Stimulated activated CD8-positive, alpha-beta memory T cell treated with anti-CD3 and anti-CD28 coated beads, Interleukin-4, amount 100 ng/mL, for 1 hour (primary cell): ENCODE measurements at places on chromosomes 3 and 15.

DNA sequence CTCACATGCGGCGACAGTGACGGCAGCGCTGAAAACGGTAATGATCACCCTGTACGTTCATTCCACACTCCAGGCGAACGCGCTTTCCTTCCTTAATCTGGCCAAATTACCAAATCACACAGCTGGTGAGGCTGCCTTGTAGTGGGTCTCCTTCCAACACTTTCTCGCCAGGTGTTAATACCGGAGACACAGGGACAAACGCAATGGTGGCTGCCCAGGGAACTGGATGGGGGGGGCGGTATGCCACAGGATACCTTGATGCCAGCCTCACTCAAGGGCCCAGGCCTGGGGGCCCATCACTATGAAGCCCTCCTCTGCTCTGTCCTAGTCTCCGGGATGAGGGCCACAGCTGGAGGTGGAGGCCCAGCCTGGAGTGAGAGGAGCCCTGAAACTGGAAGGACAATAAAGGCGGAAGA lies 1.4 kb upstream of the CAMK2N2 start:
- DNase-seq = no peak

DNA sequence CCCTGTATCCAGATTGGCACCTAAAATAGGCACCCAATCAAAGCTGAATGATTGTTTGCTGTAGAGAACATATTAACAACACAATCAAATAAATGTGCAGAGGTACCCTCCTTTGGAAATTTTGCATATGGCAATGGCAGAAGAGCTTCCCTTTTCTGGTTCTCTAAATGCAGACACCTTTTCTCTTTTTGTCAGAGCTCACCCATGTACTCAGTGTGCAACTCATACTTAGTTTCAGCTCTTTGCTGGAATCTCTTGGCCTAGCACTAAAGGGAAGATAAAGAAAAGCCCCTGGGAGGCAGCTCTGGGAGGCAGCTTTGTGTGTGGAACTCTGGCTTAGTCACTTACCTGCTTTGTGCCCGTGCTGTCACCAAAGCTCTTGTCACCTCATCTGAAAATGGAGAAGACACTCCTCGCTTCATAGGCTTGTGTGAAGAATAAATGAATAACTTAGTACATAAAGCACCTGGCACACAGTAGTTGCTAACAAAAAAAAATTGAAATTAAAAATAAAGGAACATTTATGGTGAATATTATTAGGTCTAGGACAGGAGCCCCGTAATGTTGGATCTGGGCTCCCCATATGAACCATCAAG lies 28.8 kb downstream of the ST6GAL1 start:
- no peak for DNase-seq

GRCh38 chr15:69082554-69082953 lies 68.1 kb downstream of the NOX5 start:
- DNase-seq = no peak

DNA sequence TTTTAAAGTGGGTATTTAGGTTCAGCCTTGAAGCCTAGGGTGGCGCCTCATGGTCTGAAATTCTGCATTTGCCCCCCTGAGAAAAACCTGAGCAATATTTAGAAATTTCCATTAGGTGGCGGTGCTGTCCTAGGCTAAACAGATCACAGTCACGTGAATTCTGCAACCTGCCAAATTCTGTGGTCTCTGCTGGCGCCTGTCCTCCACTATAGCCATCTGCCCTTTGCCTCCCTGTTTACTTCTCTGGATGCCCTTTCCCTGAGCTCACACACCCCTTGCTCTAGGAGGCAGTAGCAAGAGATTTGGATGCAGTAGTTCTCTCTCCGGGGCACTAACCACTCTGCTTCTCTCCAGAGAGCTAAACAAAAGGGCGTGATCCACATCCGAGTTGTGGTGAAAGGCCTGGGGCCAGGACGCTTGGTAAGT lies 9.1 kb downstream of the MRPS11 start:
- DNase-seq = no peak

GRCh38 chr3:142022381-142022780 lies 127.0 kb downstream of the TFDP2 start:
- no peak for DNase-seq

DNA sequence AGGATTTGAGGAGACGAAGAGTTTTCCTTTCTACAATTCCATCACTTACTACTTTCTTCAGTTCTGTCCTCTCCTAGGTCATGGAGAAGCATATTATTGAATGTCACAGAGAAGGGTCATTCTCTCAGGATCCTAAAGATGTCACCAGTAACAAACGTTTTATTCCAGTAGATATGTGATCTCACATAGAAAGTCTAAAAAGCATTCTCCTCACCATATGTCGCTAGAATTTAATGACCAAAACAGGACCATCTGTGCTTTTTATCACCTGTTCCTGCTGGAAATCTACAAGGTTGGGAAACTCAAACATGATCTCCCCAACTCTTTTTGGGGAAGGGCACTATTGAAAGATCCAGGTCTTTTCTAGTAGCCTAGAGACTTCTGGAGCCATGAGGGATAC lies 24.0 kb upstream of the FRMD5 start:
- DNase-seq = no peak

GRCh38 chr15:70853318-70853972 lies 512 bp downstream of the LARP6 start:
- no peak for DNase-seq

- DNase-seq = no peak
Measured at GRCh38 chr3:193813501-193813830, 220.5 kb downstream of the OPA1 start.

- no peak for DNase-seq
Measured at GRCh38 chr3:185680231-185680630, 94.1 kb downstream of the SENP2 start.

DNA sequence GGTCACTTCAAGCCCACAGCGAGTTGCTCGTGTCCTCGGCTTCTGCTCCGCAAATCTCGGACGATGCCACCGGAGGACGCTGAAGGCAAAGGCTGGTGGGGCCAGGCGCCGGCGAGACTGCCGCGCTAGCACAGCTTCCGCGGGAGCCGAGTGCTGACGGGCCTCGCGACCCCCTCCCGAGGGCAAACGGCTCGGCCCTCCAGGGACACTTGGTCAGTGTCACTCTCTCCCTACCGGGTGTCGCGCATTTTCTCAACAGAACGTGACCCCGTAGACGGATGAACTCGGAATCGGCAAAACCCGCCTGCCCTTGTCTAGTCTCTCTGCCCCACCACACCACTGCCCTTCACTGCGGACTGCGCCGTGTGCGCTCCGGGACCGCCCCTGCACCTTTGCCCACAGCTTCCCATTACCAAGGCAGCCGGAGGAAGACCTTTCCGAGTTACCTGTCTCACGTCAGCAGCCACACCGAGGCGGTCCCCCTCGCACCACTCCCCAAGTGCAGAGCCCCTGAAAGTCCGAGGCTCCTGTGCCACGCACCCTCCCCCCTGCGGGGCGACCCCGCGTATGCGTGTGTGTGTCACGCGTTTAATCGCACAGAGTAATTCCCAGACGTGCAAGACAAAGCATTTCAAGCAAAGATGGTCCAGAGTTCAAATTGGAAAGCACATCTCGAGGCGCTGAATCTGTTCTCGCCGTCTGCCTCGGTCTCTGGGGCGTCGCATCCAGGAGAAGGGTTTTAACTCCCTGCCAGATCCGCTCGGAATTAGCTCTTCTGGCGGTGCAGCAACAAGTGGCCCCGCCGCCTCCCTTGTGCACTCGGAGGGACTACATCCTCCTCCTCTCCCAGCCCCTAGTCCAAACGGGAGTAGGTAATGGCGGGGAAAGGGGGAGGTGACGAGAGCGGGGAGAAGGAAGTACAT lies 245.0 kb upstream of the TOPAZ1 start:
- DNase-seq = no peak

GRCh38 chr3:196287090-196287439 lies 461 bp downstream of the PCYT1A start:
- peak; percentile 3 for DNase-seq

- no peak for DNase-seq
Measured at GRCh38 chr3:99772171-99772570, 45.5 kb upstream of the CMSS1 start.

DNA sequence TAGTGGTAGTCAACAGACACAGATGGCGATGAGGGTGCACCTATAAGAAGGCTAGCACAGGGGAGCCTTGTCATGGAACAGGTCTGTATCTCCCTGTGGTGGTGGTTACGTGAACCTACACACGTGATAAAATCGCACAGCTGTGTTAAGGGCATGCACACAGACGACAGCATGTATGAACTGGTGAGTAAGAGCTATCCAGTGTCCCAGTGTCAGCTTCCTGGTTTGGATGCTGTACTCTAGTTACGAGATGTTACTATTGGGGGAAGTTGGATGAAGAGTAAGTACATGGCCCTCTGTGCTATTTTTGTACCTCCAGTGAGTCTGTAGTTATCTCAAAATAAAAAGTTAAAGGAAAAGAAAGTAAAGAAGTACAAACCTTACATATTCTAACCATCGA lies 38.2 kb downstream of the MTMR10 start:
- no peak for DNase-seq

DNA sequence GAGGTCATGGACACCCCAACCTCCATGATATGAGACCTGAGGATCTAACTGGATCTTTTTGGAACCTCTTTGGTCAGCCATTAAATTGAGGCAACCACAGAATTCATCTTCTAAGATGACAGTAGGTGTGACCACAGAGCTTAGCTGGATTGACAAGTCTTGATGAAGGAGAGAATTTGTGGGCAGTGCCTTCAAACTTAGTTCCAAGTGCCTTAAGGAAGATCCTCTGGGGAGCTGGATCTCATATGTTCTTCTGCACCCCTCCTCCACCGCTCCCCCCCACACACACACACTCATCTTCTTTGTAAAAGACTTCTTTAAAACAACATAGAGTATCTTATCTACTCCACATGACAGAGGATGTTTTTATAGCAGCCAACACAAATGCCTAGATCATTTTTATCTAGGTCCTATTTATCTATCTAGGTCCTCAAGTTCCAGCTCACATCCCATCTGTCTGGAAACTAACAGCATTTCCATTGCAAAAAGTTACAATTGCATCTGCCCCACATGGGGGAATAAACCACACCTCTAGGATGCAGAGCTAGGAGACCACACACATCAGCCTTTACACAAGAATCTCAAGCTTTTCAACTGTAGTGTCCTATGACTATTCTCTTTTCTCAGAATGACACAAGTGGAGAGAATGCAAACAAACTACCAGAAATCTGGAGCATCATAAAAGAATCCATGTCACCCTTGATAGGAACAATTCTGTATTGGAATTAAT lies 37.4 kb downstream of the WWTR1 start:
- no peak for DNase-seq

- DNase-seq = no peak
Measured at GRCh38 chr15:93118904-93119303, 29.9 kb upstream of the RGMA start.

GRCh38 chr15:63582179-63582578 lies 15.0 kb upstream of the FBXL22 start:
- no peak for DNase-seq

DNA sequence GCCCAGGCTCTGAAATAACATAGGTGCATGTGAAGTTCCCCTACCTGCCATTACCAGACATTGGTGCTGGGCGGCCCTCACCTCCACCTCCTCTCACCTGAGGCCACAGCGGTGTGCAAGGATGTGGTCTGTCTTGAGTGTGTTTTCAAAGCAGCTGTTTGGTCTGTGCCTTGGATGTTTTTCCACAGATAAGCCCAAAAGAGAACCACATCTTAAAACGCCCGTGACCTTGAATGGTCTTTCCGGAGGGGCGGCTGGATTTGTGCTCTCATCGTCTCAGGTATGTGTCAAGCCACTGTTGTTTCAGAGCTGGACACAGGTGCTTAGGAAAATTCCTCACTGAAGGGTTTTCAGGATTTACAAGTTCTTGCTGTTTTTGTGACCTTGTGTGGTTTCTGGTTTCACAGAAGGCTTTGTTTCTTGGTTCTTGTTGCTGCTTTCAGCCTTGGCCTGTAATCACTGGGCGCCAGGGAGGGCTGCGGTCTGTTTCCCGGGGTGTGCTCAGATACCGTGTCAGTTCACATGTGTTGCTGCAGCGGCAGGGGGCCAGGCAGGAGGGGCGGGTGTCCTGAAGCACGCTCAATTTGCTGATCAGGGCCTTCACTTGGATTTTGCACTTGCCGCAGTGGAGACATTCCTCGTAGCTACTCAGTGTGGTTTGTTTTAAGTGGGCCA lies 128.4 kb downstream of the IGF1R start:
- DNase-seq = no peak

GRCh38 chr15:58229297-58229768 lies 91.2 kb downstream of the AQP9 start:
- DNase-seq = no peak

- DNase-seq = no peak
Measured at GRCh38 chr15:63699101-63699785, 102.1 kb downstream of the FBXL22 start.

GRCh38 chr3:195246581-195246995 lies 24.4 kb downstream of the XXYLT1 start:
- no peak for DNase-seq

DNA sequence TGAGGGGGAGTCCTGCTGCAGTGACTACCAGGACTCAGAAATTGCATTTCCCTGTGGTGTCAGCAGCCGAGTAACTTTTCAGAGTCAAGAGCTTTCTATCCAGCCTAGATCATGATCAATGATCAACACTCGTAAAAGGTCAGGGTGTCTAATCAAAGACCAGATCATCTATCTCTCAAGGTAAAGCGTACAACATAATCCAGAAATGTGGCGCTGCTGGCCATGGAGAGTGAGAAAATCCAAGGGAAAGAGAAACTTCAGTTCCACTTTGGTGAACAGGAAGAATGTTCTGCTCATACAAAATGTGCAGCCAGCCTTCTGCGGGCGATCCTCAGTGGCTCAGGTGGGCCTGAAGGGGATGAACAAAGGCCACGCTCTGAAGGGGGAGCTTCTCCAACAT lies 1005.8 kb upstream of the NR2F2 start:
- DNase-seq = no peak

GRCh38 chr15:39888809-39889208 lies 31.3 kb downstream of the GPR176 start:
- DNase-seq = no peak

- no peak for DNase-seq
Measured at GRCh38 chr3:113231391-113231790, 20.0 kb downstream of the BOC start.

- no peak for DNase-seq
Measured at GRCh38 chr15:35299059-35299735, 214.1 kb upstream of the NANOGP8 start.

- DNase-seq = no peak
Measured at GRCh38 chr3:170572665-170573253, 13.1 kb downstream of the SLC7A14 start.

DNA sequence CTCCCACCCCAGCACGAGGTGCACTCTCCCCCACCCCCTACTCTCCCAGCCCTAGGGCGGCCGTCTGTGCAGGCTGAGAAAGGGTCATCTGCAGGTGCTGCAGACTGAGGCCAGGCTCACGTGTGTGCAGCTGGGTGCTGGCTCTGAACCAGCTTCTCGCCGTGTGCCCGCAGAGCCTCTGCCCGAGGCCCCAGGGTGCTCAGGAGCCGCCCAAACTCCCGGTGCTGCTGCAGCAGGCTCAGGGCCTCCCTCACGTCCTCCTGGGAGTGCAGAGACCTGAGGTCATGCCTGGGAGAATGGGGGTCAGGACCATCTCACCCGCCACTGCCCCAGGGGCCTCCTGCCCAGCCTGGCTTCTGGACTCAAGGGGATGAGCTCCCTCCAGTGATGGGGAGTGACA lies 17.2 kb downstream of the SPTBN5 start:
- no peak for DNase-seq

GRCh38 chr3:99250821-99251355 lies 349.4 kb upstream of the DCBLD2 start:
- DNase-seq = no peak
